Fibroblast of skin of scalp (primary cell): ENCODE measurements at places on chromosomes 3 and 15.

DNA sequence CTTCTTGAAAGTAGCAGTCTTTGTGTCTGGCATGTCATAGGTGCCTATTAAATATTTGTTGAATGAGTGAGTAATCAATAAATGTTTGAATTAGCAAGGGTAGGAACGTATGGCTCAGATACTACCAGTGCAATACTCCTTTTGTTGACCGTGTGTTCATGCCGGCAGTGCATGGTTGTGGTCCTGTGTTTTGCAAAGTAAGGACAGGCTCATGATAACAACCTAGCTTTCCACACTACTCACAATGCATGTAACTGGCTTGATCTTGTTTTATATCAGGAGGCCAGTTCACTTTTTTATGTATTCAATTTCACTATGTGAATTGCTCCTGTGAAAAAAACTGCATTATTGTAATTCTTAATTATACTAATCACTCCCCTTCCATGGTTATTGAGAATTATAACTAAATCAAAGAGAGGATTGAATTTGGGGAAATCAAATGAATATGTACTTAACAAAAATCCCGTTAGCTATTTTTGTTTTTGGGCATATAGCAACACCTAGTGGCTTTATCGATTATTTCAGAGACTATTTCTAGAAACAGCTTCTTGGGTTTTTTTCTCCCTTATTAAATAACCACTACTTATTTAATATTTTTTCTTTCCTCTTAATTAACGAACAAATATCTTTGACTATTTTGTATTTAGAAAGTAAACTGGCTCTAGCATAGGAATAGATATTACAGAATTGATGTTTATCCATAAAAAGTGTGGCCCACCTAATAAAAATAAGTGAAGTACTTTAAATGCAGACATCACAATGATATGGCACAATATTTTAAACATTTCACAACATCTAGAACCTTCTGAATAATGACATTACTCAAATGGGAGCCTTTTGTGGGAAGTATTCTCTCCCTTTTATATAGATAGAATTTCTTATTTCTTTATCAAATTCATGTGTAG lies 218.5 kb downstream of the BBX start:
- peak; percentile 42 for DNase-seq

GRCh38 chr15:63941698-63942465 lies 104.4 kb downstream of the DAPK2 start:
- no peak for DNase-seq

GRCh38 chr3:176505878-176506621 lies 691.2 kb downstream of the TBL1XR1 start:
- DNase-seq = no peak

DNA sequence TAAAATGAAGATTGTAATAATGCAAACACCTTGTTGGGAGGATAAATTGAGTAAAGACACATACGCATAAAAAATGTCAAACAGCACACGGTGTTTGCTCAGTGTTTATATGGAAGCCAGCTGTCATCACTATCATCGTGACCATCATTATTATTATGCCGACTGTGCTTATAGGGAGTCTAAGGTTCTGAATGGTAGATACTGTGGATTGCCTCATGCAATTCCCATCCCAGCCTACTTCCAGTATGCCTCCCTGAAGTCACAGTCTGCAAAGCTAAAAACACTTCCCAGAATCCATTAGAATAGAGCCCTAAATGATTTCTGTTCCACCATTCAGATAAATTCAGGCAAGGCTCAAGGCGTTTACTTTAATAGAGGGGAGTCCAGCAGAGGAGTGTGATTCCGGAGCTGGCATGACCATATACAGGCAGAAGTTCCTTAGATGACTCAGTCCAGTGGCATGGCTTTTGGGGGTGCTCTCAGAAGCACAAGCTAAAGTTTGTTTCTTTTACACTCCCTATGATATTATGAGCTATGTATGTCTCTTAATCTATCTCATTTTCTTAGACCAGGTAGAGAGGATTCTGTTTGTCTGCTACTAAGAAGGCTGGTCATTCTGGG lies 148.7 kb downstream of the MEX3B start:
- peak; percentile 91 for DNase-seq

- peak; percentile 12 for DNase-seq
These were observed at the start of gene CSPG5 for GRCh38 chr3:47578691-47579632. TSS of gene CSPG5 (minus strand) at chr3:47578865. CDS start at chr3:47578693, 172 bp downstream.

DNA sequence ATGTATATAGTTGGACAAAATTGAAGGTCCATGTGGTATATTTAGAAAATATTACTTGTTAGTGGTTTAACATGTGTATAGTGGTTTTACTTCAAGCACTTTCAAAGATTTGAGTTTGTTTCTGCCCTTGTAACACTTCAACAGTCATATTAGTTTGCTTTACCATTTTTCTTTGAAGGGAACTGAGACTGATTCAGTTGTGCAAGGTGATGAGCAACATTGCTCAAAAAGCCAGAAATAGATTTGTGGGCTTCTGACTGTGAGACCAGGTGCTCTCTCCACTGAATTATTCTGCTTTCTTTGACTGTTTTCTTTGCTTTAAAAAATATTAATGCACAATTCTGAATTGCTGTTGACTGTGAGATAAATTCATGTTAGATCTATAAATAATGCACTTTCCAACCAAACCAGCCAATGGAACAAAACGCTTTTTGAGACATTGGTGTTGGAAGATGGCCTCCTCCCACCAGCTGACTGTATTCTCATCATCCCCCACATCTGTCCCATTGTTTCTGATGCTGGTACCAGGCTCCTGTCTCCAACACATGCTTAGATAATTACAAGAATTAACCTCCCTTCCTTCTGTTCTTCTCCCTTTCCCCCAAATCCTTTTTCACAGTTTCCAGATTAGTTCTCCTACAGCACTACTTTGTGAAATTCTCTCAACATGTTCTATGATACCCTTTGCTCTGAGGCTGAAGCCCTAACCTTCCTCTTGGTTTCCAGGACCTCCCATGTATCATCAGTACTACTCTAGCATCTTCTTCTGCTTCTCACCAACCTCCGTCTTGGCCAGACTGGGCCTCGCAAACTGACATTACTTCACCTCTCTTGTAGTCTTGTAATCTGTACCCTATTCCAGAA lies 27.9 kb downstream of the PLCL2 start:
- no peak for DNase-seq

DNA sequence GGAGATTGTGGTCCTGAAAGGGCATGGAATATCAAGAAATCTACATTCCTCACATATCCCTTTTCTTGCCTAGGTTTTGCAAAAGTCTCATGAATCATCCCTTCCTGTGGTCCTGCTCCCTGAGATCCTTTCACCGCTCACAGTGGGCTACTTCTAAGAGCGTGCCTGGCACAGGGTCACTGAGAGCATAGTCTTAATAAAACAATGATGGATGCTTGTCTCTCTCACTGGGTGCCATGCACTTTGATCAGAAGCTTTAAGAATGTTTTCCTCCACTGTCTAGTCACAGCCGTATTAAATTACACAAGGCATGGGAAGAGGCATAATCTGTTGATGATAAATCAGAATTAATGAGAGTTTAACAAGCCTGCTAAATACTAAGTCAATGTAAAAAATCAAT lies 269.7 kb upstream of the ATP10A start:
- DNase-seq = peak; percentile 65

- DNase-seq = peak; percentile 74
These were observed 193.5 kb downstream of the FOXP1 start for GRCh38 chr3:71389911-71390573.

GRCh38 chr15:44029940-44030568 lies 165.0 kb downstream of the FRMD5 start:
- peak; percentile 61 for DNase-seq

GRCh38 chr3:136366289-136366688 lies 116.1 kb downstream of the PCCB start:
- peak; percentile 36 for DNase-seq

DNA sequence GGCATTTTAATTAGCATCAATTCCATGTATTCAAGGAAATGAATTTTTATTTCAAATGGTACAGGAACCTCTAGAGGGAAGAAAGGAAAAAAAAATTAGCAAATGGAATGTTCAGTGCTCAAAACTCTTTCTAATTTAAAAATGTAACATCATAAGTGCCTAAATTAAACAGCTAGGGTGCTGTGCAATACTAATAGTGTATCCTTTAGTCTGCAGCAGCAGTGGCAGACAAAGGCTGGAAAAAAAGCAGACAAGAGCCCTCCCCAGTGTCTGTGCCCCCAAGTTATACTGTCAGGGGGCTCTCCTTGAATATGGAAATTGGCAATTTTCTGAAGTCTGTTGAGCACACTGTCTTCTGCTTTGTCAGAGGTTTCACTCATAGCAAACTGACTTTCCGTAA lies 159.5 kb downstream of the CLSTN2 start:
- DNase-seq = no peak

- no peak for DNase-seq
These were observed 33.3 kb upstream of the TBC1D23 start for GRCh38 chr3:100227511-100227921.

GRCh38 chr3:105355408-105356061 lies 11.2 kb upstream of the ALCAM start:
- DNase-seq = no peak

DNA sequence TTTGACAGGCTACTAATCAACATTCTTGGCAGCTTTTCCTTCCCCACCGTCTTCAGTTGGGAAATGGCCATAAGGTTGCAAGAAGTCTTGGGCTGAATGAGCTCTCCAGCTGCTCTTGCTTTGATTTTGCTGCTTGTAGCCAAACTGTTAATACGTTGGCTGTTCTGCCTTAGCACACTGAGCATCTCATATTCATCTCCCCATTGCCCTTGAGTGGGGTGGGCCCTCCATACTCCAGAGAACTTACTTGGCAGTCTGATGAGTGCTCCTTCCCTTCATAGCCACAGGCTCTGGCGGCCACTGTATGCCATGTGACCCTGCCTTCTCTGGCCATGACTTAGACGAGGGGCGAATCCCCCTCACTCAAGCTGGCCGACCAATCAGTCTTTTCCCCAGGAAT lies 25.8 kb upstream of the PAQR5 start:
- no peak for DNase-seq

DNA sequence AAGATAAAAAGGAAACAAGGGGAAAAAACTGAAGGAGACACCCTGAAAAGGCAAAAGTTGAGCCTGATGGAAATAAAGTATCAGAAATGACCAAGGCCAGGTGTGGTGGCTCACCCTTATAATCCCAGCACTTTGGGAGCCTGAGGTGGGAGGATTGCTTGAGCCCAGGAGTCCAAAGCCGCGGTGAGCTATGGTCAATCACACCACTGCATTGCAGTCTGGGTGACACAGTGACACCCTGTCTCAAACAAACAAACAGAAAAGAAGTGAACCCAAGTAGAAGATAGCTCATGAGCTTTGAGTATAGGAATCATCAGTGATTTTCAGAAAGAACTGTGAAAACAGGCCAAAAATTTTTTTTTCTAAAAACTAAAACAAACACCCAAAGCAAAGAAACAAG lies 26.4 kb upstream of the TBC1D23 start:
- DNase-seq = no peak

- DNase-seq = no peak
These were observed 18.2 kb downstream of the APBA2 start for GRCh38 chr15:28904003-28904402.

DNA sequence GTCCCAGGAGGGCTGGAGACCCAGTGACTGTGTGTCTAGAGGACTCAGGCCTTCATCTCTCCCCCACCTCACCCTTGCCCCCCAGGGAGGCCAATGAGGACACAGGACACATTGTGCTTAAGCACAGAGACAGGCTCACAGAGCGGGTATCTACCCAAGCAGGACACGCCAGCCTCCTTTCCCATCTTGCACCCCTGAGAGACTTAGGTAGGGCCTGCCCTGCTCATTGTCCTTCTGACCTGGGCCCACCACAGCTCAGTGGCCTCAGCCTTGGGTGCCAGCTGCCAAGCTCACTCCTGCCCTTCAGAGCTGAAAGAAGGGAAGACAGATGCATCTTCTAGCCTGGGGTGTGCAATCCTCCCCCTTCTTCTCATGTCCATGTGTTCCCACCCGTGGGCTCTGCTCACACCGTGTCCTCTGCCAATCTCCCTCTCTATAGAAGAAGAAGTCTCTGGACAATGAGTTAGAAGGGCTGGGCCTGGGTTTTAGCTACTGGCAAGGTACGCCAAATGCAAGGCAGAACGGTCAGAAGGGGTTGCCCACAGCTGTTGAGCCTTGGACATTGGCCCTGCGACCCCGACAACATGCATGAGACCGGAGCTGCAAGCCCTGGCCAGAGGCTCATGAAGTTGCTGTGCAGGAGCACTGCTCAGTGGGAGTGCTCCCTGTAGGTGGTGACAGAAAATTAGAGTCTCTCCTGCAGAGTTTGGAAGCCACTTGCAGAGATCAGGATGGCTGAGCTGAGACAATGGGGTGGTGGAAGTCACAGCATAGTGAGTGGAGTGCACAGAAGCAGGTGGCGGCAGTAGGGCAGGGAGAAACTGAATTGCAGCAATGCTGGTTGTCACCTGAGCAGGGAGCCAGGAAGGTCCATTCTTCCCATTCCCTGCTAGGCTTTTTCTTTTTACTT lies 32.8 kb downstream of the ACSBG1 start:
- DNase-seq = no peak

DNA sequence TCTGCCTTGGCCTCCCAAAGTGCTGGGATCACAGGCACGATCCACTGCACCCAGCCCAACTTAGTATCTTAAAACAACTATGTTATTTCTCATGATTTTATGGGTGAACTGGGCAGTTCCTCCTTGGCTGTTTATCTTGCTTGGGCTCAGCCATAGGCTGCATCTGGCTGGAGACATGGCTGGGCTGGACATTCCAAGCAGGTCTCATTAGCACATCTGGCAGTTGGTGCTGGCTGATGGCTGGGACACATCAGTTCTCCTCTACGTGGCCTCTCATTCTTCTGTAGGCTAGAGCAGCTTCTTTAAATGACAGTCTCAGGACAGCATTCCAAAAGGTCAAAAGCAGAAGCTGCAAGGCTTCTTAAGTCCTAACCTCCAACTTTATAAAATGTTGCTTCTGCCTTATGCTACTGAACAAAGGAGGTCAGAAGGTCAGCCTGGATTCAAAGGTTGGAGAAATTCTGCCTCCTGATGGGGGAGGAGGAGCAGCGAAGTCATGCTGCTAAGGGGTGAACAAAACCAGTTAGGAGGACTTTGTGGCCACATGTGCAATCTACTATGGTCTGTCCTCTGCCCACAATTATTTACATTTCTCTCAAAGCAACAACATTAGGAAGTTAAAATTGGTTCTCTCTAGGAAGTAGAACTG lies 144.0 kb downstream of the AQP9 start:
- no peak for DNase-seq

DNA sequence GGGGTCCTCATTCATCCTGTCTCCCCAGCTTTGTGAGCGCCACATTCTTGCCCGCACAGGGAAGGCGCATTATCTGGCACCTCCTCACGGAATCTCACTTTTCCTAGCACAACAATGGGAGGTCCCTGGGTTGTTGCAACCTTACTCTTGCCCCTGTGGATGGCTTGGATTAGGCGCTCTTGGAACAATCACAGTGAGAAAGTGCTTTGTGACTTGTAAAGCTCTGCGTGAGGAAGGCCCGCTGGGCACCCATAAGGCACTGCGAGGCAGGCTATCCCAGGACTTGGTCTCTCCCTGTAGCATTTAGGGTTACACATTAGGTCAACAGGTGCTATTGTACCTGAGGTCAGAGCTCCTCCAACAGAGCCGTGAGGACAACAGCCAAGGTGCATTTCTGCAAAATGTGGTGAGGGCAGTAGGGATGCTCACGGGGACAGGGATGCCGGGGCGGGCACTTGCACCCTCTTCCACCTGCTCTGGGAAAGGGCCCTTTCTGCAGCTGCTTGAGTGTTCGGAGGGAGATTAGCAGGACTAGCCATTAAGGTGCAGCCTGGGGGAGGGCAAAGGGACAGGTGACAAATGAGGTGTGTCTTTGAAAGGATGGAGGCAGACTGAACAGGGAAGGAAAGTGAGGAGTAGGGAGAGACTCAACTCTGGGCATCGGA lies 13.9 kb upstream of the LRRC15 start:
- no peak for DNase-seq
